ENCODE measurements at places on chromosomes 13 and 19. TPM values are rescaled to one million over a fixed set of nuclear protein-coding genes. Genes with fewer than 3 reads are reported as not detected.

The SPRED3 gene
- 1.5 TPM for total RNA-seq

The RNF17 gene
- total RNA-seq, result not detected

The APLP1 gene
- 2.6 TPM for total RNA-seq

The GNA15 gene
- not detected for total RNA-seq

The FAM124A gene
- total RNA-seq, result 4.8 TPM

The RBM26 gene
- total RNA-seq, result 20.3 TPM

The CEACAM21 gene
- total RNA-seq, result not detected

The PTGIR gene
- 16.5 TPM for total RNA-seq

The DMKN gene
- 29.3 TPM for total RNA-seq

The ADGRE2 gene
- total RNA-seq, result under 0.01 TPM

The LILRA1 gene
- not detected for total RNA-seq

The SOHLH2 gene
- 0.77 TPM for total RNA-seq

GRCh38 chr13:74166261-74167004 is 32.2 kb upstream of the KLF12 start:
- no peak for DNase-seq

- no peak for DNase-seq
Measured at GRCh38 chr13:103101901-103102300, 35.7 kb upstream of the SLC10A2 start.

- DNase-seq, result no peak
Measured at GRCh38 chr19:41480336-41480735, 37.4 kb downstream of the ERICH4 start.

GRCh38 chr13:109817591-109818535 is 31.5 kb upstream of the IRS2 start:
- no peak for DNase-seq

- DNase-seq, result no peak
Measured at GRCh38 chr13:73972545-73972944, 161.7 kb downstream of the KLF12 start.

GRCh38 chr19:17127671-17128070 is 52.1 kb downstream of the MYO9B start:
- DNase-seq, result no peak

GRCh38 chr19:46043519-46043918 is 2.7 kb upstream of the IGFL4 start:
- DNase-seq, result no peak

DNA sequence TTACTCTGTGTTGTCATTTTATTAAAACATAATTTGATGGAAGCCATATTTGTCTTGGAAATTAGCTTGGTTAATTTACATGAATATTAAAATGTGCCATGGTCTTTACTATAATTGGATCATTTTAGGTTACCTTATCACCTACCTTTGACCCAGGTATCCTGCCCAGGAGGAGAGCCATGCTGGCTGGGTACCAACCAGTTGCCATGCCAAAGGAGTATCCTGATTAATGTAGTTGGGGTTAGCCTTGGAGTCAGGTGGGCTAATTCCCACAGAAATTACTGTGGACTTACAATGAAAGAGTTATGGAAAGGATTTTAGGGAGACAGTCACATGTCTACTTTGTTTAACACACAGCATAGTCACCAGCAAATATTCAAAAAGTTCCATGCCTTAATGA is 32.0 kb downstream of the NDFIP2 start:
- DNase-seq, result no peak

DNA sequence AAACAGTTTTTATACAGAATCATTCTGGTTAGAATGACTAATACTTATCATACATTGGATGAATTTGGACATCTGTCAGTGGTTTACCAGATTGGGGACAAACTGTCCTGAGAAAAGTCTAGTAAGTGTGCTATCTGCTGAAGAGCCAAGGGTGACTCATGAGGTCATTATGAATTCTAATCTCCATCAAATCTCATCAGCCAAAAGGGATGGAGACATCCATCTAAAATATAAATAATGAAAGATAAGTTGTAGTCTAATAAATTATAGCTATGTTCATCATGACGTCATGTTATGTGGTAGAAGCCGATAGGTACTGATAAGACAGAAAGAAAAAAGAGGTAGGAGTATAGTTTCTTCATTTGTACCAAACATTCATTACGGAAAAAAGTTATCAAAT is 804.4 kb downstream of the PCDH9 start:
- peak; percentile 53 for DNase-seq

GRCh38 chr19:4580021-4580901 is 20.8 kb upstream of the SEMA6B start:
- DNase-seq, result no peak

DNA sequence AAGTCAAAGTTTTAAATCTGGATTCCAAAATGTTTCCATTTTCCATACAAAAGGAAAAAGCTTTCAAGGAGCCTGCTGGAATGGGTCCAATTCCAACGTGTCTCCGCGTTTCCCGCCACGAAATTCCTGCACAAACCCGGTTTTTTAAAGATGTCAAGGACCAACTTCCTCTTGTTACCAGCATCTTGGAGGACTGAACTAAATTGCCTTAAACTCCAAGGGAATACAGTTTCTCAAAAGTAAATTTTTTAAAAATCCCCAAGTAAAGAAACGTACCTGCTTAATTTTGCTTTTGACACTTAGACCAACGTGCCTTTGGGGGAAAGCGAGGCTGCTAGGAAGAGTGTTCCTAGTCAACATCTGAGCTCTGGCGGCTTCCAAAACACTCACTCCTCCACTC is 12.3 kb upstream of the SOX1 start:
- DNase-seq, result no peak

- DNase-seq, result peak; percentile 85
Measured at GRCh38 chr13:48437371-48437770, 24.5 kb upstream of the LPAR6 start.

DNA sequence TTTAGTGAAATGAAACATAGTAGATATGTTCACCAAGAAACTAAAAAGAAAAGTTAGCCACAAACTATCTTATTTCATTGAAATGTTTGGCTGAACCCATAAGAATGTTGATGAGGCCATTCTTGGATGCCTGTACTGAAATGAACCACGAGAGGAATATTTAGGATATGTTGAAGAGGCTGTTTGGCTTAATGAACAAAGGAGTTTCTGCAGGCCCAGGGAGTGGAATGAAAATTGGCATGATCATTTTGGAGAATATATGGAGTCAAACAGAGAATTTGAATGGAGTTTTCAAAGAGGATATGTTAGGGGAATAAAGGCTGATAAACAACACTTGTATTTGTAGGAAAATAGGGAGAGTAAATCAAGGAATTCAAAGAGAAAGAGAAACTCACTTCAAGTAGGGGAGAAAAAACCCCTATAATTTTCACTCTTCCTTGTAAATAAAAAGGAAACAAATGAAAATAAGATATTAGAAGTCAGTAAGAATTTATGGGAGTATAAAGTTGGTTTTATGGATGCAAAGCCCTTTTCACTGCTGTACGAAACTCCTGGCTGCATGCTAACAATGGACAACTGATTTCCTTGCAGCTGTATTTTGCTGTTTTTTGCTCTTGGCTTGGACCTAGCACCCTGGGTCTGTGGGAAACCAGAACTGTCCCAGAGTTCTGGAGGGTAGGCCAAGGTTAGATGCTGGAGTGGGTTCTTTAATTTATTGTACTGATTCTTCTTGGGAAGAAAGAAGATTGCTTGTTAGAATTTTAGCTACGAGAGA is 36.5 kb downstream of the KL start:
- peak; percentile 23 for DNase-seq

GRCh38 chr13:20505405-20506366 is 20.0 kb downstream of the CRYL1 start:
- no peak for DNase-seq

DNA sequence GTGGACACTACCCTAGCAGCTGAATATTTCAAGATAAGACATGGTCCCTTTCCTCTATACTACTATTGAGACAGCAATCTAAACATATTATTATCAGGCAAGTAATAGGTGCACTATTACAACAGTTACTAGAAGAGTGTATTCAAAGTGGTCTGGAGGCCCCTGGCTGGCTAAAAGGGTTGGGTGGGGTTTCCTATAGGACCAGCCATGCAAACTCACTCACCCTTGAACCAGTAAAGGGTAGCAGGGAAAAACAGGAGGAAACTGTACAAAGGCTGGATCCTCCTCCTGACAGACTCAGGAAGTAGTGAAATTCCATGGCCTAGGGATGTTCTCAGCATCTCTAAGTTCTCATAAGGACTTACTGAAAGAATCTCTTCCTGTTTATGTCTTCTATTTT is 7.7 kb downstream of the SMAD9 start:
- DNase-seq, result no peak

DNA sequence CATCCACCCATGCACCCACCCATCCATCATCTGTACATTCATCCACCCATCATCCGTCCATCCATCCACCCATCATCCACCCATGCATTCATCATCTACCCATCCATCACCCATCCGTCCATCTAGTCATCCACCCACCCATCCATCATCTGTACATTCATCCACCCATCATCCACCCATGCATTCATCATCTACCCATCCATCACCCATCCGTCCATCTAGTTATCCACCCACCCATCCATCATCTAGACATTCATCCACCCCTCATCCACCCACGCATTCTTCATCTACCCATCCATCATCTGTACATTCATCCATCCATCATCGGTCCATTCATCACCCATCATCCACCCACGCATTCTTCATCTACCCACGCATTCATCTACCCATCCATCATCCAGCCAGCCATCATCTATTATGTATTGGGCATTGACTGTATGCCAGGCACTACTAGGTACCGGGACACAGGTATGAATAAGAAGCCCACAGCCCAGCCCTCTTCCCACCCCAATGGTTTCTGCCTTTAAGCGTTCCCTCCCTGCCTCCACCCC is 16.7 kb upstream of the GALP start:
- DNase-seq, result peak; percentile 4

- DNase-seq, result no peak
Measured at GRCh38 chr19:34265221-34265650, 10.9 kb downstream of the GARRE1 start.

DNA sequence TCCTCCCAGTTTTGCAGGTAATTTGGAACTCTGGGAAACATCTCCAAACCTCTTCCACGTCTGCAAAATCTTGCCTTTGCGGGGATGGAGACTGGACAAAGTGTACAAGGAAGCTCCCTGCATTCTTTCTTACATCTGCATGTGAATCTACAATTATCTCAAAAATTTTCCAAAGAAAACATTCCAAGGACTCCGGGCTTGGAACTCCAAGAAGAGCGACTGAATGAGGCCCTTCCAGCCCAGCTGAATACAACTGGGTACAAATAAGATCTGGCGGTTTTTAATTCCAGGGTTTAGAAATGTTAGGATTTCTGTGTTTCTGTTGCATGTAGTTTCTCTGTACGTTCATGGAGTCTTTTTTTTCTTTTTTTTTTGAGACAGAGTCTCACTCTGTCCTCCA is 28.5 kb downstream of the EXOC3L2 start:
- peak; percentile 36 for DNase-seq

DNA sequence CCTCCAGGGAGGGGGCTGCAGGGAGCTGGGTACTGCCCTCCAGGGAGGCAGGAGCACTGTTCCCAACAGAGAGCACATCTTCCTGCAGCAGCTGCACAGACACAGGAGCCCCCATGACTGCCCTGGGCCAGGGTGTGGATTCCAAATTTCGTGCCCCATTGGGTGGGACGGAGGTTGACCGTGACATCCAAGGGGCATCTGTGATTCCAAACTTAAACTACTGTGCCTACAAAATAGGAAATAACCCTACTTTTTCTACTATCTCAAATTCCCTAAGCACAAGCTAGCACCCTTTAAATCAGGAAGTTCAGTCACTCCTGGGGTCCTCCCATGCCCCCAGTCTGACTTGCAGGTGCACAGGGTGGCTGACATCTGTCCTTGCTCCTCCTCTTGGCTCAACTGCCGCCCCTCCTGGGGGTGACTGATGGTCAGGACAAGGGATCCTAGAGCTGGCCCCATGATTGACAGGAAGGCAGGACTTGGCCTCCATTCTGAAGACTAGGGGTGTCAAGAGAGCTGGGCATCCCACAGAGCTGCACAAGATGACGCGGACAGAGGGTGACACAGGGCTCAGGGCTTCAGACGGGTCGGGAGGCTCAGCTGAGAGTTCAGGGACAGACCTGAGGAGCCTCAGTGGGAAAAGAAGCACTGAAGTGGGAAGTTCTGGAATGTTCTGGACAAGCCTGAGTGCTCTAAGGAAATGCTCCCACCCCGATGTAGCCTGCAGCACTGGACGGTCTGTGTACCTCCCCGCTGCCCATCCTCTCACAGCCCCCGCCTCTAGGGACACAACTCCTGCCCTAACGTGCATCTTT is 7.8 kb upstream of the CEACAM5 start:
- DNase-seq, result no peak

DNA sequence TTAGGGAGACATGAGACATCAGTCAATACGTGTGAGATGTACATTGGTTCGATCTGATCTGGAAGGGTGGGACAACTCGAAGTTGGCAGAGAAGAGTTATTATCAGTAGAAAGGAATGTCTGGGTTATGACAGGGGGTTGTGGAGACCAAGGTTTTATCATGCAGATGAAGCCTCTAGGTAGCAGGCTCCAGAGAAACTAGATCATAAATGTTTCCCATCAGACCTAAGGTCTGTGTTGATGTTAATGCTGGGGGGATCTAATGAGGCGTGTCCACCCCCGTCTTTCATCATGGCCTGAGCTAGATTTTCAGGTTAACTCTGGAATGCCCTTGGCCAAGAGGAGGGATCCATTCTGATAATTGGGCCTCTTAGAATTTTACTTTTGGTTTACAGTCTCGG is 187.0 kb upstream of the KL start:
- no peak for DNase-seq

DNA sequence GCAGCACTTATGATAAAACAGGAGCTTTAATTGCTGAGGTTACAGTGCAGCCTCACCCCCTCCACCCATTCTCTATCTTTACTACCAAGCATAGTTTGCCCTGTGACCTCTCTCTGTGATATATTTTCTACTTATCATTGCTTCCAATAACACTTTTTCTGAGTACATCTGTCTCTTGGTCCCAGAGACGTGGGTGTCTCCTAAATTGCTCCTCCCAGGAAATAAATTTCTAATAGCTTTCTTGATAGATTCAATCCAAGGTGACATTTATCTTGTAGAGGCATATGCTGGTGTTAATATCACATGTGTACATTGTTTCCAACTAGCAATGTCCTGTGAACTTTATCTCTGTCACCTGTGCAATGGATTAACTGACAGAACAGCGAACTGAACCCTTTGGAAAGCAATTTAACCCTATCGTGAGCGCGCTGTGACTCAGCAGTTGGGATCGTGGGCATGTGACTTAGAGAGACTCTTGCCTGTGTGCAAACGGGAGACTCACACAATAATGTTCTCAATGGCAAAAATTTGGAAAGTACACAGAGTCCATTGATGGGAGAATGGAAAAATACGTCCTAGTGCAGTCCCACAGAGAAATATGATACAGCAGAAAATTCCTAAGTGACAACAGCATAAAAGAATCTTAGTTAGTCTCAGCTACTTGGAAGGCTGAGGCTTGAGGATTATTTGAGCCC is 7.0 kb upstream of the MAP2K2 start:
- DNase-seq, result peak; percentile 85

- no peak for DNase-seq
Measured at GRCh38 chr19:5714816-5715215, 5.1 kb downstream of the LONP1 start.

- DNase-seq, result peak; percentile 89
Measured at GRCh38 chr19:10915130-10916091, 13.0 kb downstream of the YIPF2 start.

- DNase-seq, result peak; percentile 63
Measured at GRCh38 chr19:2949939-2950285, 5.1 kb upstream of the ZNF77 start.
